ENCODE measurements at places on chromosomes 7 and 10.
A peak's percentile ranks its signal among the peaks of the same experiment; 100 is the strongest.

- no peak for DNase-seq
These were observed 417.9 kb downstream of the AUTS2 start for GRCh38 chr7:70016044-70016770.

DNA sequence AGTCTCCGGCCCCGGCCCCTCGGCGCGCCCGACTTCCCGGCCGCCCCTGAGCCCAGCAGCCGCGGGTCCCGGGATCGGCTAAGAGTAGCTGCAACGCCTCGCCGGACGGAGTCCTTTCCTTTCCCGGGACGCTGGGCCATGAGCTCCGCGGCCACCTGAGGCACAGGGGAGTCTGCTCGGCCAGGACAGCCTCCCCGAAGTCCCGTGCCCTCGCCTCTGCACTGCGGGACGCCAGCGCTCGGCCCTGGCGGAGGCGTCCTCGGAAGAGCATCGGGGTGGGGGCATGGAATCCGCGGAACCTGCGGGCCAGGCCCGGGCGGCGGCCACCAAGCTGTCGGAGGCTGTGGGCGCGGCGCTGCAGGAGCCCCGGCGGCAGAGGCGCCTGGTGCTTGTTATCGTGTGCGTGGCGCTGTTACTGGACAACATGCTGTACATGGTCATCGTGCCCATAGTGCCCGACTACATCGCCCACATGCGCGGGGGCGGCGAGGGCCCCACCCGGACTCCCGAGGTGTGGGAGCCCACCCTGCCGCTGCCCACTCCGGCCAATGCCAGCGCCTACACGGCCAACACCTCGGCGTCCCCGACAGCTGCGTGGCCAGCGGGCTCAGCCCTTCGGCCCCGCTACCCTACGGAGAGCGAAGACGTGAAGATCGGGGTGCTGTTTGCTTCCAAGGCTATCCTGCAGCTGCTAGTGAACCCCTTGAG is 502 bp downstream of the SLC18A3 start:
- DNase-seq: no peak

DNA sequence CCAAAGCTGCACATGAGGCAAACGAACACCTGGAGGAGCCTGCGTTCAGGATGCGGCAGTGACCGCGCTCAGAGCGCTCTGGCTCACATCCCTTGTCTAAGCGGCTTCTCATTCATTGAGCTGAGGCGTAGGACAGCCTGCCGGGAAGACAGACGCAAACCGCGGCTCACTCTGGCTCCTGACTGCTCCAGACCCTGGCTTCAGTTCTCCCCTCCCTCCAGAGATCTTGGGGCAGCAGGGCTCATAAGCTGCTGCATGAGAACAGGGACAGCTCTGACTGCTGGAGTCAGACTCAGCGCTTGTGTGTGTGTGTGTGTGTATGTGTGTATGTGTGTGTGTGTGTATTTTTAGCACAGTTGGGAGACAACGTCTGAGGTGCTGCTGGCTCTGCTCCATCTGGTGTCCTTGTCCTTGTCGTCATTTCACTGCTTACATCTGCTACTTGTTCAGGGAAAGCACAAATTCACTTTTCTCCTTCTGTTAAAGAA is 15.8 kb upstream of the LYZL2 start:
- no peak for DNase-seq

DNA sequence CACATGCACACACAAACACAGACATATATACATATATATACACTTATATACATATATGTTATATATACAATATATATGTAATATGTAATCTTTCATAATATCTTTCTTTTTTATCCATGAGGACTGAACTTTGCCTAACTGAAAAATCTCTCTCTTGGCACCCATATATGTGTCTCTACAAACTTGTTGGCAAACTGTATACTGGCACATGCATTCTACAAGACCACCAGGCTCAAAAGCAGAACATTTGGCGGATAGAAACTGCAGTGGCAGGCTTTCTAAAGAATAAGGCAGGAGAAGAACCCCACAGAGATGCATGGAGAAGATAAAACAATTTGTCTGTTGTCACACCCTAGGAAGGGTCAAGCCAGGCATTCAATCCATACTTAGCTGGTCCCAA is 165.3 kb downstream of the NRG3 start:
- DNase-seq: no peak

DNA sequence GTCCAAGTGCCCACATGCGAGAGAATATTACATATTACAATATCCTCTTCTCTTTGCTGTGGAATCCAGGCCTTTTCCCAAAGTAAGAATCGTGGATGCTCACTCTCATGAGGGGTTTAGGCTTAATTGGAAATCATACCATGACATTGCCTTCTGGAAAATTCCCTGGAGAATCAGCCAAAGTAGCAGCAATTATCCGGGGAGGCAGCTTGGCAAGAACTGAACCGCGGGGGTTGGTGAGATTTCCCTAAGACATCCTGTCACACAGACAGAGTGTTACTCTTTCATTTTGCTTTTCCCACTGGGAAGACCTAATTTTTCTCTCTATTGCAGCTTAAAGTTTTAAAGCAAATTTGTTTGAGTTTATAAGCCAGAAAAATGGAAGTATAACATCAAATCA is 463.6 kb upstream of the DPP6 start:
- no peak for DNase-seq

DNA sequence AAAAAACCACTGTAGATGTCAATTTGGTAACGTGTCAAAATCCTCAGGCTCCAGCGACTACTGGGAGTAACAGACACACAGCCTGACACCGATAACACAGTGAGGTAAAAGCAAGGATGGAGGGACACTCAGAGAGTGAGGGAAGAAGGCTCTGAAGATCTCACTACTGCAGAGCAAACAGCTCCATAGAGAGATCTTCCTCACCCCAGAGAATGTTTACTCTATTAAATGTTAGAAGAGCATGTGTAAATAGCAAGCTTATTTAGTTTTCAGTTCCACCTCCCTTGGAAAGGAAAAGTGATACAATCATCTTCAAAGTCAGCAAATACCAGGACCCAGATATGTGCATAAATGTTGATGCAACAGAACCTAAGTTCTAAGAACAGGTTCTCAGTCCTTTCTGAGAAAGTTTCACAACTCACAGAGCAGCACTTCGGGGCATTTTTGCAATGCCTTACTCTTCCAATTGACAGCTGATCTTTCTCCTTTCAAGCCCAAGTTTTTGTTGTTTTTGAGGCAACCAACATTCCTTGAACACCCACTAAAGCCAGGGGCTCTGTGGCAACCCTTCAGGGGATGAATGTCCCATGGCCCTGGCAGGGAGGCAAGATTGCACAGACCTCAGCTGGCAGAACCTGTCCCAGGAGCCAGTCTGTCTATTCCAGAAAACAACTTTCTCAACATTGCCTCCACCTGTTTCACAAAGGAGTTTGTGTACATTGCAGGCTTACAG is 177.4 kb downstream of the SFMBT2 start:
- DNase-seq: no peak

DNA sequence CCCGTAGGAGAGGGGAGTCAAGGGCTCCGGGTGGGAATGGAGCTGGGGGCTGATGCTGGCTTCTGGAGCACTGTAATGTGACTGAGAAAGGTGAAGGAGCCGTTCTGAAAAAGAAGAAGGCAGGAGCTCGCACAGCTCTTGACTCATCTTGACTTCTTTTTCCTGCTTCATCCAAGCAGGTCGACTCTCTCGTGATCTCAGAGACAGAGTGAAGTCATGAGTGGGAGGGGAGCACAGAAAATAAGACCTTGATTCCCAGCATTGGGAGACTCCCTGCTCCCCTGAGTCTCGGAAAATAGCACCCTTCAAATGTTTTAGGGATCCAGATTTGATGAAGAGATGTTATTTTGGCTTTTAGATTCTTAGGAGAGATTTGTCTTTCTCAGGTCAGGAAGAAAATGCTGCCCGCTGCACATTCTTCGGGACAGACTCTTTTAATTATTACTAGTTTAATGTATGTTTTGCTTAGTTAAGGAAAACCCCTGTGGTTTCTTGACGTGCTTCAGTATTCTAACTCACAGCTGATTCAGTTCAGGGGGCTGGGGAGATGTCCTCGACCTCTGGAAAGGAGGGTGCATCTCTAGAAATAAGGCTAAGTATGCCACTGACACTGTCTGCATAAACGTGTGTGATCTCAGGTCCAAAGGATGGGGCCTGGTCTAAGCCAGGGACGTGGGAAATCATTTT is 34.1 kb downstream of the EGFR start:
- DNase-seq: no peak

GRCh38 chr10:73168465-73168803 is 515 bp downstream of the FAM149B1 start:
- DNase-seq: no peak

- peak; percentile 30 for DNase-seq
These were observed 46.1 kb downstream of the ARMH3 start for GRCh38 chr10:102009801-102010425.

- no peak for DNase-seq
These were observed 14.5 kb downstream of the ADCYAP1R1 start for GRCh38 chr7:31066516-31067130.

DNA sequence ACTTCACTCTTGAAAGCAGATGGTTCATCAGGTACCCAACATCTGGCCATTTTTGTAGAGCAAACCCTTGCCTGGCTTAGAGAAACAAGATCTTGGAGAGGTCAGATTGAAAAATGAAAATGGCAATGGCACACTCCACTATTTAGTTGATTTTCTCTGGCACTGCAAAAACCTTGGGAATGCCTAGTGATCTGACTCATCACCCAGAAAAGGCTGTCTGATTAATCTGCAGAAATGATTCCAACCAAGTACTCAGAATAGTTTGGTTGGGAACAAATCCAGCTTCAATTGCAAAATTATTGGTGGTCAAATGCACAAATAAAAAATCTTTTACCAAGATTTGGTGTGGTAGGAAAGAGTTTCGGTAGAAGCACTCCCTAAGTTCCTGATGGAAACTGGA is 351.2 kb downstream of the PHTF2 start:
- no peak for DNase-seq

DNA sequence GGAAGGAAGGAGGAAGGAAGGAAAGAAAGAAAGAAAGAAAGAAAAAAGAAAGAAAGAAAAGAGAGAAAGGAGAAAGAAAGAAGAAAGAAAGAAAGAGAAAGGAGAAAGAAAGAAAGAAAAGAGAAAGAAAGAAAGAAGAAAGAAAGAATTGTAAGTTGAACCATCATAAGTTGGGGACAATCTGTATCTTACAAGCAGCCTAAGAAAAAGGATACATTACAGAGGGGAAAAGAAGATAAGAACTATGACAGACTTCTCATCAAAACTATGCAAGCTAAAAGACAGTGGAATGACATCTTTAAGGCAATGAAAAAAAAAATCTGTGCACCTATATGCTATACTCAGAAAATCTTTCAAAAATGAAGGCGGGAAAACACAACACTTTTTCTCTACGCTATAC is 50.3 kb upstream of the SP4 start:
- no peak for DNase-seq

DNA sequence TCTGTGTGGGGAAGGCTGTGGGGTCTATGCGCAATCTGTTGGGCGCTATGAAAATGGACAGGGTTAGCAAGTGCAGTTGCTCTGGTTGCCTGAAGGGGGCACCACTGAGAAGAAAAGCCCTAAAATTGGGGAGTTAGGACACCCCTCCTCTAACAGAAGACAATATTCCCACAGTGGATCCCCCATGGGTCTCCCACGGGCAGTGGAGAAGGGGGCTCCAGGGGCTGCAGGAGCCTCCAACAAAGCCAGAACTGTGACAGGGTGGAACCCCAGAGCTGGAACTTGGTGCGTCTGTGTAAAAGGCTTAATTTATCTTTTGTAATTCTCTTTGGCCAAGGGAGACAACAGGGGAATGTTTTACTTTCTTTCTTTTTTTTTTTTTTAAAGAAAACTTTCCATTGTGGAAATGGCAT is 12.5 kb upstream of the COL13A1 start:
- no peak for DNase-seq

GRCh38 chr7:32879460-32879859 is 12.1 kb downstream of the KBTBD2 start:
- no peak for DNase-seq

- DNase-seq: no peak
These were observed 380.4 kb upstream of the SORCS1 start for GRCh38 chr10:107544706-107545520.

DNA sequence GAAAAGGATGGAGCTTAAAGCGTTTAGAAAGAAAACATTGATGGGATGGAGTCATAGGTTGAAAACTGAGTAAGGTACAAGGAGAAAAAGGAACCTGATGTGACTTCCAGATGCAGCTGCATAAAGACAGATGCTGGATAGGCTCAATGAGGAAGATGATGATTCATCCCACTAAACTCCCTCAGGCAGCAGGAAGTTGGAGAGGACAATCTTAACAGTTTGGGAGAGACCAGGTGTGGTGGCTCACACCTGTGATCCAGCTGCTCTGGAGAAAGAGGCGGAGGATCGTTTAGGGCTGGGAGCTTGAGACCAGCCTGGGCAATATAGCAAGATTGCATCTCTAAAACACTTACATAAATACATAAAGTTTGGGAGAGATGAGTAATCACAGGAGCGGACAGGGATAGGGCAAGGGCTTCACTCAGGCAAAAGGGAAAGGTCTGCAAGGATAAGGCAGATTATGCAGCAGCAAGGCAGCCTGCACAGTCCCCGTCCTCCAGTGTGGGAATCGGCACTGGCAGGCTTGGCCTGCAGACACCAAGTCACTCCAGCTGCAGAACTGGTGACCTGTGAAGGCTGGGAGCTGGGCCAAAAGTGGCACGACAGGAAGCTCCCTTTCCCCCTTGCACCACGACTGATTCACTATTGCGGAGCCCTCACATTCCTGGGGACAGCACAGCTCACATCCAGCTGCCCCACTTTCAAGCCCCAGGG is 438.5 kb downstream of the GRID1 start:
- no peak for DNase-seq

GRCh38 chr10:123885406-123886170 is 6.0 kb downstream of the CPXM2 start:
- DNase-seq: no peak

DNA sequence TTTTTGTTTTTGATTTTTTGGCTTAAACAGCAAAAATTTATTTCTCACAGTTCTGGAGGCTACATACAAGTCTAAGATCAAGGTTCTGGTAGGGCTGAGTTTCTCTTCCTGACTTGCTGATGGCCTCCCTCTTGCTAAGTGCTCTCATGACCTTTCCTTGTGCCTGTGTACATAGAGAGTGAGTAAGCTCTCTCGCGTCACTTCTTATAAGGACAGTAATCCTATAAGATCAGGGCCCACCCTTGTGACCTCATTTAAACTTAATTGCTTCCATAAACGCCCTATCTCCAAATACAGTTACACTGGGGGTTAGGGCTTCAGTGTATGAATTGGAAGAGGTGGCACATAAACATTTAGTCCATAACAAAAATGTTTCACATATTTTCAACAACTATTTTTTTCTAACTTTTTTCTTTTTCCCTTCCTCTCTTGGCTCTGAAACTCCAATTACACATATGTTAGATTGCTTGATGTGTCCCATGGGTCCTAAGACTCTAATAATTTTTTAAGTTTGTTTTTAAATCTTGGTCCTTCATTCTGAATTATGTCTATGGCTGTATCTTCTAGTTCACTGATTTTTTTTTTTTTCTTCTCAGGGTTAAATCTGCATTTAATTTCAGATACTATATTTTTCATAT is 149.8 kb downstream of the HBP1 start:
- DNase-seq: no peak

GRCh38 chr10:78121801-78122200 is 88.1 kb downstream of the RPS24 start:
- no peak for DNase-seq

All from transverse colon (tissue), 4 donors.